AG09309 (cell line): ENCODE measurements at places on chromosomes 5 and 9.

DNA sequence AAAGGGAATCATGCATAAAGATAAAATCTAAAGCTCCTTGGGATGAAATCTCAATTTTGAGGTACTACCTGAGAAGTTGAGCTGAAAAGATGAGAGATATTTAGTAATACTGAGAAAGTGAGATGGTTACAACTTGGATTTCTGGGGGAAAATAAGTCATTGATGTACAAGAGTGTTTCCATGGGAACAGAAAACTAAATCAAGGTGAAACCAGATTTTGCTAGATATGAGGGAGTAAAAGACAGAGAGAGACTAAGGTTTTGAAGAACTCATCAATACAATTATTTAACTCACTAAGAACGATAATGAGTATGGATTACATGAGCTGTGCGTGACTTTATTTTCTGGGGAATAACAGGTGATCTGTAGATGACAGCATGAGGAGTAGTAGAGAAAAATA, 10.2 kb upstream of the ST8SIA4 start:
- DNase-seq = no peak

DNA sequence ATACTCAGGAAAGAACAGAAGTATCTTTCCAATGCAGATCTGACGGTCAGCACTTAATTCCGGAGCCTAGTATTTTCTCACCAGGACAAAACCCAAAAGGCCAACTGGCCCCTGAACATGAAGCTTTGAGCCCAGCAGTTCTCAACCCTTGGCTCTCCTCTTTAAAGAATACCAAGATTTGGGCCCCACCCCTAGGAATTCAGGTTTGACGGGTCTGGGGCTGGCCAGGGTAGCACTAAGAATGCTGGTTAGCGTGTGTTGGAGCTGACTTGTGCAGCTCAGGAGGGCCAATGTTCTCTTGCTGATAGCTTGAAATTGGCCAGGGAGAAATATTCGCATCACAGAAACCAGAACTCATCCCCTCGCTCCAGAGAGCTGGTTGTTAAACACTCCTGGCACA, 88.3 kb upstream of the PTCH1 start:
- DNase-seq = no peak

DNA sequence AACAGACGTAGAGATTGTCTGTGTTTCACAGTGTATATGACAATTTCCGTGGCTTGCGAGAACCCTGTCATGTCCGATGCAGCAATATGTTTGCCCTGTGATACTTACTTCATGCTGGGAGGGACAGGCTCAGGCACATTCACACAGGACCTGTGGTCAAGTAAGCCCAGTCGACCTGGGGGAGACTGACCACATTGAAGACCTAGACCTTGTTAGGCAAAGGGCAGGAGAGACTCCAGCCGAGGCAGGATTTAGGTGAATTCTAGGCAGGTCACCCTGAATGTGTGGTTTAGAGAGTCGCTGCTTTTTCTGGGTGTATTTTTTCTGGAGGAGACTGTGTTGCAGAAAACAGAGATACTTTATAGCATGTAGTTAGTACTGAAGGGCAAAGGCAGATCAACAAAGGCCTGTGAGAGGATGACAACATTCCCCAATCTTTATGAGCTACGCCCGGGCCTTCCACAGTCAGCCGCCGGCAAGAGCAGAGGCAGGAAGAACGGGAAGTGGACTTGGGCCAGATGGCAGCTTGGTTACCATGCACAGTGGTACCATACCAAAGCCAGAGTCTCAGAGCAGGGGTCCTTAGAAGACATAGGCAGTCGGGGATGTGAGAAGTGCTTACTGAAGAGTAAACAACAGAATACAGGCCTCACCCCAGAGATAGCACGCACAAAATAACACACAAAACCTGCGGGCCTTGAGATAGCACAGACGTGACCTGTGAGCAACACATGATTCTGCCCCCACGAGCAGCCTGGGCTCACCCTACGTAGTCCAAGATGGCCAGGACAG, 220.7 kb downstream of the CACNA1B start:
- no peak for DNase-seq

- DNase-seq = no peak
Measured at GRCh38 chr5:81855591-81855990, 104.7 kb upstream of the SSBP2 start.

DNA sequence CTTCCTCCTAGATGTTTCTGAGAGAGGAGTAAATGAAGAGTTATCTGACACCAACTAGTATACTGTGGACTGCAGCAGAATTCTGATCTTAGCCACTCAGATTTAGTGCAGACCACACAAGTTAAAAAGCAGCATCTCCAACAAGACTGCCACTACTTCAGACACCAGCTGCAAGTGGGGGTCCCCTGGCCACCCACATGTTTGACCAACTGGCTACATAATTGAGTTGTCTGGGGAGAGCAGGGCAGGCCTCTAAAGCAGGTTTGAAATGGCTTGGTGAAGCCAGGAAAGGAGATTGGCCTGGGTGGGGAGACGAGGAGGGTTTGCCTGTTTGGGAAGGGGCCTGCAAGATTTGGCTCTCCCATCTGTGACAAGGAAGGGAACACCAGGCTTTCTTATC, 40.5 kb upstream of the FAM81B start:
- no peak for DNase-seq

DNA sequence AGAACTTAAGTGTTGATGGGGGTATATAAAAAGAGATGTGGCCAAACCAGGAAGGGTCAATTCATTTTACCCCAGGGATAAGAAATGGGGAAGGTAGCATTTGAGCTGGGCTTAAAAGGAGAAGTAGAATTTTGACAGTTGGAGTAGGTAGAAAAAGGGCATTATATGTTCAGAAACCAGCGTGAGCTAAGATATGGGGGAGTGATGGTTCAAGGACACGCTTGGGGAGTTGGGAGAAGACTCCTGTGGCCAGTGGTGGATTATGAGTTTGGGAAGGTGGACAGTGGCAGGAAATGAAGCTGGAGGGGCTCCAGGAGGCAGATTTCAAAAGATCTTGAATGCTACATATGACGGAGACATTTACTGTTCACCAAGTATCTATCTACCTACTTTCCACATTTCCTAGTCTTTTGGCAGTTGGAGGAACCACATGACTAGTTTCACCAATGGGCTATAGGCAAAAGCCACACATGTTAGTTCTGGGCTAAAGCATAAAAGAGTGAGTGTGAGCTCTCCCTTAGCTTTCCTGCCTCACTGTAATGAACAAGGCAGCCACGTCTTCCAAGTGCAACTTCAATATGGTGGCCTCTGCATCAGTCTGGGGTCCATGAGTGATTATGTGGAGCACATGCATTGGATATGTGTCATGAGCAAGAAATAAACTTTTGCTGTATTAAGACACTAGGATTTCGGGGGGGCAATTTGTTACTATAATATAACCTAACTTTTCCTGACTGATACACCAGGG, 15.7 kb upstream of the GSN start:
- DNase-seq = no peak

- DNase-seq = no peak
Measured at GRCh38 chr9:121910491-121911040, 182.5 kb downstream of the TTLL11 start.

DNA sequence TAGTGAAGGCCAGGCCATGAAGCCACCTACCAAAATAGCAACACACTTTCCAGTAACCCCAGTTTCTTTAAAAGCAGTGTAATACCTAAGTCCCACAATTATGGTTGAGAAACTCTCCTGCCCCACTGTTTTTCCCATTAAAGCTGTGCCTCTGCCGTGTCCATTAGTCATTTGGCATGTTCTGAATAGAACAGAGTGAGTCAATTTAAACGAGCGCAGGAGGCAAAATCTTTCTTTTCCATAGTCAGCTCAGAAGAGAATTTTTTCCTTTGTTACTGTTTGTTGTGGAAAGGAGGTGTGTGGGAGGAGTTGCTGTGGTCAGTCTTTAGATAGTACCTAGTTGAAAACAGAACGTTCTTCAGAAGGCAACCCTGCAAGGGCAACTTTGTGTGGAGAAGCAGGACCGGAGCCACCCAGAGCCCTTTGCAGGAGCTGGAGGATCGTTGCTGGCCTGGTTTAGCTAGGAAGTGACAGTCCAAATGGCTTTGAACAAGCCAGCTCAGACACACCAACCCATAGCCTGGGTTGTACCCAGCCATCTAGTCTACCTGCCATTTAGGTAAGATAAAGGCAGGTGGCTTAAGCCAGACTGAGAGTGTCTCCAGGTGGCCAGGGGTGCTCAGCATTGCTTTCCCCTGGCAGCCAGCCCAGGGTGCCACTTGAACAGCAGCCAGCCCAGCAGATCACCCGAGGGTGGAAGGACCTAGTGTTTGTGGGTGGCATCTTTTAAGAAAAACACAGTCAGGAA, 30.4 kb downstream of the GADD45G start:
- DNase-seq = peak; percentile 25
